ENCODE measurements at places on chromosomes 12 and 14. TPM values are rescaled to one million over a fixed set of nuclear protein-coding genes. Genes with fewer than 3 reads are reported as not detected.

The COX8C gene
- not detected for total RNA-seq

The C14orf93 gene
- total RNA-seq = 9.4 TPM

The RNASE2 gene
- not detected for total RNA-seq

The CCDC88C gene
- 193 TPM for total RNA-seq

The RNASE3 gene
- not detected for total RNA-seq
